ENCODE measurements at places on chromosomes 7 and 10.
A peak's percentile ranks its signal among the peaks of the same experiment; 100 is the strongest.

DNA sequence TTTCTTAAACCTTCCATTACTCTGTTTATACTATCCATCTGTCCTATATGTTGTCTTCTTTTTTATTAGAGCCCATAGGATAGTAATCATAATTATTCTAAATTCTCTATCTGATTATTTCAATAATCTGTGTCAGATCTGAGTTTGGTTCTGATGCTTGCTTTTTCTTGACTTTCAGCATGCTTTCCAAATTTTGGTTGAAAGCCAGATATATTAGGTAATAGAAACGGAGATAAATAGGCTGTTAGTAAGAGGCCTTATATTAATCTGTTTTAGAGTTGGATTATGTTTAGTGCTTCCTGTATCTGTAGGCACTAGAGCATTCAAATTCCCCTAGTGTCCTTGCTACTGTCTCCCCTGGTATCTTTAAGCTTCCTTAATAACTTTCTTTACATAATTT is 939.9 kb upstream of the GHITM start:
- no peak for DNase-seq

DNA sequence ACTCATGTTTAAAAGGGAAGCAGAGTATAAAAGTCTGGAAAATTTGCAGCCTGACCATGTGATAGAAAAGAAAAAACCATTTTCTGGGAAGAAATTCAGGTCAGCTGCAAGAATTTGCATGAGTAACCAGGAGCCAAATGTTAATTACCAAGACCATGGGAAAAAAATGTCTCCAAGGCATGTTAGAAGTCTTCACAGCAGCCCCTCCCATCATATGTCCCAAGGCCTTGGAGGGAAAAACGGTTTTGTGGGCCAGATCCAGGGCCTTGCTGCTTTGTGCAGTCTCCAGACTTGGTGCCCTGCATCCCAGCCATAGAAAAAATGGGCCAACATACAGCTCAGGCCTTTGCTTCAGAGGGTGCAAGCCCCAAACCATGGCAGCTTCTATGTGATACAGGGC is 1019.6 kb upstream of the SORCS1 start:
- no peak for DNase-seq

DNA sequence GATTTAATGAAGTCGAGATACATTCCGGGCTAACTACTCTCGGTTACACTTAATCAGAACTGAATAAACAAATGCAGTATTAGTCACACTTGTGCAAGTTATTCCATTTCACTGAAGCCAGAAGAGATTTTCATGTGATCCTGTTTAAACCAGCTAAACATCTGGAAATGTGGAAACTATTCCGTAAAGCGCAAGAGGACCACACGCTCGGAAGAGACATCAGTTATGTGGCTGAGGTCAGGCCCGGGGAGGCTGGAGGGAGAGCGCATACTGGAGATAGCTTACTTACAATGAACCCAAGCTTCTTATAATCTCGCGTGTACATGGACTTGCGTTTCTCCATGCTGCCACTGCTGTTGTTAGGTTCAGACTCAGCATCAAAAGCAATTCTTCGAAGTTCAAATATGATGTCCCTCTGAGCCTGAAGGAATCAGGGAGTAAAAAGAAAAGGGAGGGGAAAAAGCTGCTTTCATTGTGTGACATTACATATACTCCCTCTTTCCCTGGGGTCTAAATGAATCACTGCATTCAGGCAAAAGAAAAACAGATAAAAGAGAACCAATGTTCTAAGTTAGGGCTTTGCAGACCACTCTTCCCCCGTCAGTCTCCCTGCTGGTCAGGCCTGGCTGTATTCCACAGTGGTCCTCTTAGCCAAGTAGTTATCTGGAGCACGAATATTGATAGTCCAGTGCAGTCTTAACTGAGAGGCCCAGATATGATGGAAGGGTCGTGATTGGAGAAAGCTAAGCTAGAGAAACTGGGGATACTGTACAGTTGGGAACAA is 237.4 kb downstream of the ELMO1 start:
- DNase-seq: no peak

GRCh38 chr10:14683256-14683655 is 91.4 kb downstream of the FAM107B start:
- no peak for DNase-seq

- DNase-seq: no peak
Observed at GRCh38 chr10:131748191-131748590, 152.6 kb upstream of the PPP2R2D start.

DNA sequence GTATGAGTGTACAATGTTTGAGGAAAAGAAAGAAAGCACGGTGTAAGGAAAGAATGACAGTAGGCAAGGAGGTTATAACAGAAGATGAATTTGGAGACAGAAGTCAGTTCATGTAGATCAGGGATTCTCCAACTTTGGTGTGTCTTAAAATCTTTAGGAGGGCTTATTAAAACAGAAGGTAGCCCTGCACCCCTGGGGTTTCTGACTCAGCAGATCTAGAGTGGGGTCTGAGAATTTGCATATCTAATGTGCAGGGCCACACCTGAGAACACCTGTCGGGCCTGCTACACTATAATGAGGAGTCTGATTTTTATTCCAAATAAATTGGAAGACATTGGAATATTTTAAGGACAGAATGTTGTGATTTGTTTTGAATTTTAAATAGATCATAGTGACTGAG is 120.6 kb downstream of the RNF133 start:
- no peak for DNase-seq

DNA sequence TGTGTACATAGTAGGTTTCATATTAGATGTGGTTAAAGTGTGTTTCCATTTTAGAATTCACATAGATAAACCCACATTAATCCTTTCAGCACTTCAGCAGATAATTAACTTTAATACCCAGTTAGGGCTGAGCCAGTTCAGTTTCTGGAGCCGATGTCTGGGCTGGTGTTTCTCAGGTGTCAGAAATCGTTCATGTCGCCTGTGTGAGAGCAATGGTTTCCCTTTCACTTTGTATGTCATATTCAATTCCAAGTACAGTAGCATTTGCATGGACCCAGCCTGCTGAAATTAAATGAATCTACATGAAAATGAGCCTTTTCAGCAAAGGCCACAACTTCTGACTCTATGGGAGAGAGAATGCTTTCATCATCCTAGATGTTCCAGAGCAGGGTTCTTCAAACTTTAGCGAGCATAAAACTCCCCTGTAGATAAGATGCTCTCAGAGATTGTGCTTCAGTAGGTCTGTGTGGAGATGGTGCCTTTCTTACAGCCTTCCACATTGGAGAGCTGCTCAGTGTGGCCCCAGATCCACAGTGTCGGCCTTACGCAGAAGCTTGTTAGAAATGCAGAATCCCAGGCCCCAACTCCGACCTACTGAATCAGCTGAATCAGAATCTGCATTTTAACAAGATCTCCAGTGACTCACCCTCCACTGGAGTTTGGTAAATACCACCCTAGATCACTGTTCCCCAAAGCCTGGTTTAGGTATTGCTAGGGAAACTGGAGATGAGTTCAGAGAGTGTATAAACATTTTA is 19.6 kb downstream of the WIPF3 start:
- no peak for DNase-seq

DNA sequence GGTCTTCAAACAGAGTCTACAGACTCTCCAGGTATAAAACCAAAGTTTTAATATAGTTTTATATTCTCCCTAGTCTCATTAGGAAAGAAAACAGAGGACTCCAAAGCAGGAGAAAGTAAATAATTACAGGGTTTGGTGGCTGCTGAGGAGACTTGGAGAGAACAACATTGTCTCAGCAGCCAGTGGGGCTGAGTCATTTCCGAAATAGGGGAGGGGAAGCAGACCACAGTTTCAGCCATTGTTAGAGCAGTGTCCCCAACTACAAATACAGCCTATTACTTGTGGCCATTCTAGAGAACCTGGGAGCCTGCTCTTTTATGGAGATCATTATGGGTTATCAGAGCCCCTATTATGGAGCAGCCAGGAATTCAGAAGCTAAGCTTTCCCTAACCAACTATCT is 44.2 kb upstream of the A1CF start:
- no peak for DNase-seq

GRCh38 chr7:157394246-157395191 is 57.7 kb downstream of the DNAJB6 start:
- no peak for DNase-seq

GRCh38 chr7:130960208-130960988 is 226.4 kb upstream of the KLF14 start:
- DNase-seq: peak; percentile 68

DNA sequence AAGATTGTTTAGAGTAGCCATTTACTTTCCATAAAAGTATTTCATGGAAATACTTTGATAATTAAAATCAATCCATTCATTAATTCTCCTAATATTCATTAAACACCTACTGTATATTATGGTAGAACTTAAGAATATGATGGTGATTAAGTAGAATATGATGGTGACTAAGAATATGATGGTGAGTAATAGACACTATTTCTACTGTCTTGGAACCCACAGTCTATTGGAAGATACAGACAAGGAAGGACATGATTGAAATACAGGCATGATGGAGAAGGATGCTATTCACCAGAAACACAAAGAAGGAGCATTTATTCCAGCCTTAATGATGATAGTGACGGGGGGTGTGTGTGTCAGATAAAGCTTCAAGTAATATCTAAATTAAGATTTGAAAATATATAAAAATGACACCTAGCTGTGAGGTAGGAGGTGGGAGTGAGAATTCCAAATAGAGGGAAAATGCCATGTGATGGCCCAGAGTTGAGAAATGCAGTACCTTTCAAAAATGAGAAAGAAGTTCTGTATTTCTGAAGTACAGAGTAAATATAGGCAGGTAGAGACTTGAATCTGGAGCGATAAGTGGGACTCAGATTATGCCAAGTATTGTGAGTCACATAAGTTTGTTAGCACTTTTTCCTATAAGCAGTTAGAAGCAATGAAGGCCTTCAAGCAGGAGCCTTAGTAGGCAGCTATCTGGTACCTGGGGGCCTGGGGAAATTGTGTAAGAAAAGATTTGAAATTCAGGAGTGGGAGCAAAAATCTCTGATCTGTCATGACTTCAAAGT is 12.5 kb upstream of the CDK13 start:
- no peak for DNase-seq
